ENCODE measurements at places on chromosomes 11 and 22.

- DNase-seq = peak; percentile 27
These were observed 368.6 kb downstream of the OPCML start for GRCh38 chr11:133163463-133164419.

GRCh38 chr11:96145163-96145585 lies 197.8 kb downstream of the MAML2 start:
- DNase-seq = no peak

DNA sequence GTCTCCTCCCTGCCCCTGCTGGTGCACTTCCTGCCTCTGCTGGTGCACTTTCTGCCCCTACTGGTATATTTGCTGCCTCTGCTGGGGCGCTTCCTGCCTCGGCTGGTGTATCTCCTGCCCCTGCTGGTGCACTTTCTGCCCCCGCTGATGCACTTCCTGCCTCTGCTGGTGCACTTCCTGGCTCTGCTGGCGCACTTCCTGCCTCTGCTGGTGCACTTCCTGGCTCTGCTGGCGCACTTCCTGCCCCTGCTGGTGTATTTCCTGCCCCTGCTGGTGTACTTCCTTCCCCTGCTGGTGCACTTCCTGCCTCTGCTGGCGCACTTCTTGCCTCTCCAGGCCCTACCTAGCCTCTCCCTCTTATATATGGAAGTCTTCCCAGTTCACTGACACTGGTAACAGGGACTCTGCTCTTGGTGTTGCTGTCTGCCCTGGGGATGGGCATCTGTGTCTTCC lies 10.1 kb downstream of the MTFP1 start:
- no peak for DNase-seq

DNA sequence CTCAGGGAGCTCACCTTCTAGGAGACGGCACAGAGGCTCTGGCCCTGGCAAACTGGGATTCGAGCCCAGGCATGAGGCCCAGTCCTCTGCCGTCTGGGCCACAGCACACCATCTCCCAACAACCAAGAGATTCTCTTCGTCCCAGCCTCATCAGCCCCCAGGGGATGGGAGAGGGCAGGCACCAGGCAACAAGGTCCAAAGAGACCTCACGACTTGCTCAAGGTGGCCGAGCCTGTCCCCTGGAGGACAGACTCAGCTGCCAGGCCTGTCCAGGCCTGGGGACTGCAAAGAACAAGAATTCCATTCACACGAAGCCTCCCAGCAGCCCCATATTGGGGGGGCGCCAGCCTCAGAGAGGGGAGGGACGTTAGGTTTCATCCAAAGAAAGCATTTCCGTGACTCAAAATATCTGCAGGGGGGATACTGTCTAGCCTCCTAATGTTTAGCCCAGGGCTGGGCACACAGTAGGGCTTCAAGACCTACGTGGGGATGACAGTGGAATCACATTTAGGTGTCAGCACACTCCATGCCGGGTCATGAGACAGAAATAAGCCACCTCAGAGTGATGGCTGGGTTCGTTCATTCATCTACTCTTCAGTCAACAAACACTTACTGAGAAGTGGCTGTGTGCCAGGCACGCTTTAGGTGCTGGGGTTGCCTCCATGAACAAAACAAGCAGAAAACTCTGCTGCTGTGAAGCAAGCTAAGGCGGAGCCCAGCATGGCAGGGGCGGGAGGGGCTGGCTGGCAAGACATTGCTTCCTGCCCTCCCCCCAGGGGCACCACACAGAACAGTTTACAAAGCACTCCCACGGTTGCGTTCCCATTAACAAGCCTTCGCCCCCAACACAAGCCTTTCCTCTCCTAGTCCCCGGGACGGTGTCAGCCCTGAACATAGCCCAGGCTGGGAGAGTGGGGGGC lies 1.2 kb downstream of the CARNS1 start:
- DNase-seq = no peak

- no peak for DNase-seq
These were observed 4.3 kb downstream of the C1QTNF6 start for GRCh38 chr22:37183432-37184379.

- no peak for DNase-seq
These were observed 198.7 kb downstream of the DDX10 start for GRCh38 chr11:108863528-108863927.

DNA sequence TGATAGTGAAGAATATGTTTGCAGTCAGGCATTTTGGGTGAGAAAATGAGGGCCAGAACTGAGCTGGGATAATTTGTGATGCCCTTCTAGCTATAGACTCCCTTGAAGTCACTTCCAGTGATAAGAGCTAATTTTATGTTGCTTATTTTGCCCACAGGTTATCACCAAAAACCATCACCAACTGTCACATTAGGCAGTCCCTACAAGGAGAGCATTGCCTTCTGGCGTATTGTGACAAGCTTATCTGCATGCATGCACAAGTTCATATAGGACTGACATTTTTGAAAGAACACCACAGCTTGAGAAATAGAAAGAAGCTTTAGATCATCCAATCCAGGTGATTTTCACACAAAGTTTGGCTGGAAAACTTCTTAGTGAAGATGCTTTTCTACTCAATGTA lies 735.3 kb upstream of the RAG2 start:
- no peak for DNase-seq

DNA sequence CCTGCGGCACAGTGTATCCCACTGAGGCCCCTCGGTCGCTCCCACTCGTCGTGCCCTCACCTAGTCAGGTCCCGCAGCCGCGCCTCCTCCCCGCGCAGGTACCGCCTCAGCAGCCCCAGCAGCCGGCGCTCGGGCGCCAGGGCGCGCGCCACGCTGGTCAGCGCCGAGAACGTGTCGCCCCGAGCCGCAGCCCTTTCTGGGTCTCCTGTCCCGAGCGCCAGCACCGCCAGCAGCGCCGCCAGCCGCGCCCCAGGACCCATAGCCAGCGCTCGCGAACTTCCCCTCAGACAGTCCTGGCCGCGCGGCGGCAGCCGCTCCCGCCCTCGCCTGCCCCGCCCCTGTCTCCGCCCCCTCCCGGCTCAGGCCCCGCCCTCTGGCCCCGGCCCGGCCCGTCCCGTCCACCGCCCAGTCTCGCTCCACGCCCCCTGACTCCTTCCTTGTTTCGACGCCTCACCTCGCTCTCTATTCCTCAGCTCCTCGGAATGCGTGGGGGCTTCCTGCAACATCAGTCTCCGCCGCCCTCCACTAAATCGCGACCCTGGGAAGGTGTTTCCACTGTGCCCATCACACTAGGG lies at the start of gene P4HA3:
Gene P4HA3 (minus strand): TSS at position 289 of the 575 bp plus-strand sequence. CDS start 29 bp downstream, at position 260.
- peak; percentile 60 for DNase-seq

DNA sequence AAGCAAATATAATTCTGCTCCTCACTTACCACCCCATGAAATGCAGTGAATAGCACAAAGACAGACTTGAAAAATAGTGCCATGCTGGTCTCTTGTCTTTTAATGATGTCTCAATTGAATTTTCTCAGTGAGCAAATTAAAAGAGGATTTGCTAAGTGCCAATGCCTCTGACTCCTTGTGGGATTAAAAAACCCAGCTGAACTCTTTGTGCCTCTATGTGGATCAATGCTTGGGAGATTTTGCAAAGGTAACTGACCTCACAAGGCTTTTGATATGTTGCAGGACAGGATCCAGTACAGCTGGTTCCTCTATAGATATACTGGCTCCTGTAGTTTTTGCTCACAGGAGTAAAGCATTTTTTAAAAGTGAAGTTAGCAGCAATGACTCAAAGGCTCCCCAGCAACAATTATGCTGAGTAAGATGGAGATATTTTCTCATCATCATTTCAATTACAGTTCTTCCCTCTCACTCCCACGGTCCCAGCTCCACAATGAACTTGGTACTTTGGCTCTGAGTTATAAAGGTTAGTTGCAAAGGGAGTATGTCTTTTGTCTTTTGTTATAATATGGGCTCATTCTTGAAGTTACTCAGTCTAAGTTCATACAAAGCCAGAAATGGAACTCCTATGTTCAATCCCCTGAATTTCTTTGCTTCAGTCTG lies 471.5 kb downstream of the LRRC4C start:
- DNase-seq = no peak

DNA sequence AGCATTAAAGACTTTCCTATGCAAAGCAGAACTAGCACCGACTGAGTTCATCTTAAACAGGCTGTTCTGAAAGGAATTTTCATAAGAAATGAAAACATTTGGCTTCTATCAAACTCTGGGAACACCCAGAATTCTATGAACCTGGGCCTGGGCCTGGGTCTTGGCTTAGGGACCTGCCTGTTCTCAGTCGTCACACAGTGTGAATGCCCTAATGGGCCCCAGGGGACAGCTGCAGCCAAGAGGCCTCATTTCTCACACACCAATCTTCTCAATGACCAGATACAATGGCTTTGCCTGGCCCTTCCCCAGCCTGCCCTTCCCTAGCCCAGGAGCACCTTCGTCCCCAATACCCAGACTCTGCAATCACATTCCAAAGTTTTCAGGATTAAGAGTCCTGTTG lies 234.9 kb upstream of the ARHGAP20 start:
- DNase-seq = no peak

- DNase-seq = no peak
These were observed 119.9 kb downstream of the CTTN start for GRCh38 chr11:70517988-70518907.

DNA sequence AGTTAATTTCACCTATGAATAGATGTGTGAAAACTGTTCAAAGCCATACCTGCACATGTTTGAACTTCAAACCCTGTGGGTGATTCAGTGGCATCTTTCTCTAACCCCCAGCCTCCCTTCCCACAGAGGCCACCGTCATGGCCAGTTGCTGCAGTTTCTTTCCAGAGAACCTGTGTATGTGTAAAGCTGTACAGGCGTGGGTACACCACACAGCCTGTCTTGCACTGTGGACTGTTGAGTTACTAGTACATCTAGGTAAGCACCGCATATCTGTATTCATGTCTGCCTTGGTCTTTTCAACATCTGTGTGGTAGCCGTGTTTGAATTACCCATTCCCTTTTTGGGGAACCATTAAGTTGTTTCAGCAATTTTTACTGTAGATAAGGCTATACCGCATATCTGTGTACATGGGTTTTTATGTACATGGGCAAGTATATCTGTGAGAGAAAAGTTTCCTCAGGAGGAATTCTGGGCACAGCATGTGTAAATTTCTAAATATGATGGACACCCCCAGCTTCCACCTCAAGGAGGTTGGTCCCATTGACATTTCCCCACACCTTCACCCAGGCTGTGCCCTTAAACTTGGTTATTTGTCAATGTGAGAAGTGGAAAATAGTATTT lies 13.9 kb downstream of the NEAT1 start:
- no peak for DNase-seq

GRCh38 chr11:45264839-45265515 lies 21.2 kb downstream of the SYT13 start:
- DNase-seq = no peak

DNA sequence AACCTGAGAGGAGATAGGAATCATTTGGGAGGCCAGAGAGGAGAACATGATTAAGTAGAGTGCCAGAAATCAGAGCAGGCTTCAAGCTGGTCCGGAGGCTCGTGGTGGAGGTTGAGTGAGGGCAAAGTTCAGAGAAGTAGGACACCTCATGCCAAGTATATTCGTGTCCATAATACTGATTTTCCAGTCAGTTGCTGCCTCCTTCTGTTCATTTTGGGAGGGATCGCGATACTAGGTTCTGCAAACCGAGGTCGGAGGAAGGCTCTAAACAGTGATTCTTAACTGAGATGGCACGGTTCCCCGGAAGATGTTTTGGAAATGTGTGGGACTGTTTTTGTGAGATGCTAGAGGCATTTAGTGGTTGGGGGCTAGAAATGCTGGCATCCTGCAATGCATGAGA lies 13.6 kb upstream of the CD3E start:
- DNase-seq = no peak

DNA sequence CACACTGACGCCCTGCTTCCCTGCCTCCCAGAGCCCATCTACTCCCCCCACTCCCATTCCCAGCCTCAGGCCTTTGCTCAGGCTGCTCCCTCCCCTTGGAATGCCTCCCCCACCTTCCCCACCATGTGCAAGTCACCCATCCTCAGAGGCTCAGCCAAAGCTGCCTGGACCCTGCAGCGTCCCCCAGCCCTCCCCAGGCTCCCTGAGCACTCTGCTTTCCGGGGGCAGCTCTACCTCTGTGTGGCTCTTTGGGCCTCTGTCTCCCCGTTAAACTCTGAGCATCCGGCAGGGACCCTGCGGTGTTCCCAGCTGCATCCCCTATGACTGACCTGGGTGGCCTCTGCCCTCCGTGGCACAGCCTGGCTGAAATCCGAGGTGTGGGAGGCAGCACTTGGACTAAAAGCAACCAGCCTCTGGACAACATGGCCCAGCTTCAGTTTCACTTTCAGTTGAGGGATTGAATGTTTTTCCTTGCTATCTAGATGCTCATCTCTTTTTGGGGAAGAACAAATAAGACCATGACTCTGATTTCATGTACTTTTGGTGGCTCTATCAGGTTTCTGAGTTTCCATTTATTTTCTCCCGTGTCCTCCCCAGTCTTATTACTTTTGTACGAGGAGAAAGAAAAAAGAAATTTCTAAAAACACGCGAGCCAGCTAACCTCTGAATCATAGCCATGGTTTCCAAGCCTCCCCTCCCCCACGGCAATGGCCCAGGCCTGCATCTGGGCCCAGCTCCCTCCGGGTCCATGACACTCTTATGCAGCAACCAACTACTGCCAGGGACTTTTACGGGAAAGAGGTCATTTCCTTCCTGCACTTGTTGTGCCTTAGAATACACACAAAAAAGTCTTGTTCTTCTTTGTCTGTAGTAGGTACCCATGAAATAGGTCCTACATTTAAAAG lies 3.8 kb downstream of the APOL3 start:
- DNase-seq = no peak

DNA sequence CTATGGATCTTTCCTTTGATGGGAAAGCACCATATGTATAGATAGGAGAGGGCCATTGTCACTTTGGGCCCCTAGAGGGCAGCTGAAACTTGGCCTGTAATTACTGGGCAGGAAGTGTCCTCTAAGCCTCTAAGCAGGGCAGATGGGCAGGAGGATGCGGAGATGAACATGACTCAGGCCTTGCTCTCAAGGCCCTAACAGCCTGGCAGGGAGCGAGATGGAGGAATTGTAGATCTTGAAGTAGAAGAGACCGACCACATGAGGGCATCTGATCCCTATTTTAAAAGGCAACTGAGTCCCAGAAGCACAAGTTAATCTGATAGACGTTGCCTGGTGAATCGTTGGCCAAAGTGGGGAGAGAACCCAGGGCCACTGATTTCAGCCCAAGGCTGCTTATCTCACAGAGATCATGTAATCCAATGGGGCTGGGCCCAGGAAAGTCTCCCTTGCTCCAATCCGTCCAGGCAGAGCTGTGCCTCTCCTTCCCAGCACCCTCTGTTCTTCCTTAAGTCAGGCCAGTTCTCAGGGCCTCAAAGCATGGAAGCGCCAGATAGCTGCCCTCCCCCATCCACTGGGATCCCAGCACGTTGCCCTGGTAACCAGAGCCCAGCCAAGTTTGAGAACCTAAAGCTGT lies 2.5 kb upstream of the SEPTIN3 start:
- DNase-seq = no peak

GRCh38 chr22:23226497-23226850 lies 46.2 kb downstream of the BCR start:
- no peak for DNase-seq

Data from GM19239 (cell line).